Fibroblast of skin of abdomen (primary cell): ENCODE measurements at places on chromosomes 12 and 14.

- no peak for DNase-seq
These were observed 529.9 kb downstream of the NOVA1 start for GRCh38 chr14:26067786-26068459.

DNA sequence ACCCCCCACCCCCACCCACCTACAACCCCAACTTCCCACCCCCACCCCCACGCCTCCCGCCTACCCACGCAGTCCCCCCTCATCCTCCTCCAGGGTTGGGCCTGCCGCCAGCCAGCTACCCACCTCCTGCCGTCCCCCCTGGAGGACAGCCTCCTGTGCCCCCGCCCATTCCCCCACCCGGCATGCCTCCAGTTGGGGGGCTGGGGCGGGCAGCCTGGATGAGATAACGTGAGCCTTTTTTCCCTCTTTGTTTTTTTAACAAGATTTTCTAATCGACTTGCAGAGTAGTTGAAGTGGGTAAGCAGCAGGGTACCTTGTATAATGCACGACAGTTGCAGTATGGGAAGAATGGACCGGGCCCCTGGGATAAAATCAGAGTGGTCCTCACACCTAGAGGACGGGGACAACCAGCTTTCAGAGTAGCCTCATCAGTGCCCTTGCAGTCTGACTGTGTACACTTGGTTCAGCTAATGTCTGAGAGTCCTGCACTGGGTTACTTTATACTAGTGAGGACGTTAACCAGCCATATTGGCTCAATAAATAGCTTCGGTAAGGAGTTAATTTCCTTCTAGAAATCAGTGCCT lies 29.4 kb downstream of the CCNK start:
- DNase-seq, result no peak

DNA sequence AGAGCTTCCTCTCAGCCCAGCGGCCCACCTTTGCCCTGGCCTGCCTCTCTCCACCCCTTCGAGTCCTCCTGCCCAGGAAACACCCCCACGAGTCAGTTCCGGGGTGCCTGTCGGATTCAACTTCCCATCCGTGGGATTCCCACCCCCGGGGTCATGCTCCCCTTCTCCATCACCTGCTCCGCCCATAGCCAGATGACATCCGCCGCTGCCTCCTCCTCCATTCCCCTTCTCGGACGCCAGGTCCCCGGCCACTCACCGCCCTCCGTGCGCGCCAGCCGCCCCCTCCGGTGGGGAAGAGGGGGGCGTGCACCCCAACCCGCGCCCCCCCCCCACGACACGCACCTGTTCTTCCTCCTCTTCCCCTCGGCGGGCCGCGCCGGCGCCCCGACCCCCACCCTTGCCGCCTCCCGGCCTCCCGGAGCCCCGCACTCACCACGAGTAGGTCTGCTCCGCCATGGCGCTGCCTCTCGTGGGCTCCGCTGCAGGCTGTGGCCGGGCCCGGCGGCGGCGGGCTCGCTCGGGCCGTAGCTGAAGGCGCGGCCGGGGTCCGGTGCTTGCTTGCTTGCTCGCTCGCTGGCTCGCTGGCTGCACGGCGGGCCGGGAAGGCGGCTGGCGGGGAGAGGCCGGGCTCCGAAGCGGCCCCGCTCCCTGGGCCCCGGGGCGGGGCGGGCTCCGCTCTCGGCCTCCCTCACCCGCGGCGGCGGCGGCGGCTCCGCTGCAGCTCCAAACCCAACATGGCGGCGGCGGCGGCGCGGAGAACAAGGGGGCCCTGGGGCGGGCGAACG lies 554 bp downstream of the SPPL3 start:
- DNase-seq, result no peak

GRCh38 chr14:68269136-68269927 lies 449.8 kb downstream of the RAD51B start:
- DNase-seq, result no peak
